Common myeloid progenitor, CD34-positive (primary cell): ENCODE measurements at places on chromosomes 7 and 10.
A peak's percentile ranks its signal among the peaks of the same experiment; 100 is the strongest.

GRCh38 chr10:118966850-118967125, 62.7 kb upstream of the NANOS1 start:
- DNase-seq: no peak

GRCh38 chr10:11208908-11209829, 191.5 kb downstream of the CELF2 start:
- DNase-seq: peak; percentile 70

- no peak for DNase-seq
These were observed 29.5 kb downstream of the CLDN12 start for GRCh38 chr7:90432752-90433151.

GRCh38 chr7:2971914-2972834, 71.5 kb downstream of the CARD11 start:
- DNase-seq: peak; percentile 82

- DNase-seq: no peak
These were observed 11.4 kb upstream of the AKR1D1 start for GRCh38 chr7:138064856-138065357.

GRCh38 chr7:69656890-69657289, 58.6 kb downstream of the AUTS2 start:
- DNase-seq: no peak

- no peak for DNase-seq
These were observed 46.2 kb downstream of the RGS10 start for GRCh38 chr10:119496273-119496672.

DNA sequence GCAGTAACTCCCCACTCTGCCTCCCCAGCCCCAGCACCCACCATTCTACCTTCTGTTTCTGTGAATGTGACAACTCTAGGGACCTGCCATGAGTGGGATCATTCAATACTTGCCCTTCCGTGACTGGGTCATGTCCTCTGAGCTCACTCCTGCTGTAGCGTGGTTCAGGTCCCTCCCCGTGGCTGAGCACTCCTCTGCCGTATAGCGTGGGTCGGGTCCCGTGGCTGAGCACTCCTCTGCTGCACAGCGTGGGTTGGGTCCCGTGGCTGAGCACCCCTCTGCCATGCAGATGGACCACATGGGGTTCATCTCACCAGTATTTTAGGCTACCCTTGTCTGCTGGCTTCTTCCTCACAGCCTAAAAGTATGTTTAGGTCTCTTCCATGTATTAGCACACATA, 43.0 kb downstream of the INSIG1 start:
- no peak for DNase-seq

DNA sequence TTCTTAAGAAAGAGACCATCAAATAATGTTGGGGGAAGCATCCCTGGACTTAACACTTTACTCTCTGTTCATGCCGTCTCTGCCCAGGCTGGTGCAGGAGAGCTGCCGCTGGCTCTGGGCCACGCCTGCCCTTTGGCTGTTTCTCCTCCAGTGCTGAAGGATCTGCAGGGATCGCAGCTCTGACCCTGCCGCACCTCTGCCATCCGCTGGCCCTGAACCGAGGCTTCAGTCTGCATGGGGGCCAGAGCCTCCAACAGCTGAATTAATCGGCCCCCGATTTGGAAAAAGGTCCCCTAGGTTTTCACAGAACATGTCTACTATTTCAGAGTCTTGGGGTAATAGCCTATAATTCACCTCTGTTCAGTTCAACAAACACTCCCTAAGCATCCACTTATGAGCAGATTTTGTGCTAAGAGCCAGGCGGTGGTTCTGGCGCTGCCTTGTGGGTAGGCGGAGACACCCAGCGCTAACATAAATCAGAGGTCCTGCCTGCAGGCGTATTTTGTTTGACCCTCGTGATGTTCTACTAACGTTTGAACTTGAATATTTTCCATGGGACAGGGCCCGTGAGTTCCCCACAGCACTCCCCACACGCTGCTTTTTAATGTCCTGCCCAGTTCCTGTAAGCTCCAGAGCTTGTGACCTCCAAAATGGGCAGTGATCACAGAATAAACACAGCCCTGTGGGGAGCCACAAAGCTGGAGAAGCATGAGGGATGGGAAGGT, 99.0 kb downstream of the DYNC2I1 start:
- no peak for DNase-seq

DNA sequence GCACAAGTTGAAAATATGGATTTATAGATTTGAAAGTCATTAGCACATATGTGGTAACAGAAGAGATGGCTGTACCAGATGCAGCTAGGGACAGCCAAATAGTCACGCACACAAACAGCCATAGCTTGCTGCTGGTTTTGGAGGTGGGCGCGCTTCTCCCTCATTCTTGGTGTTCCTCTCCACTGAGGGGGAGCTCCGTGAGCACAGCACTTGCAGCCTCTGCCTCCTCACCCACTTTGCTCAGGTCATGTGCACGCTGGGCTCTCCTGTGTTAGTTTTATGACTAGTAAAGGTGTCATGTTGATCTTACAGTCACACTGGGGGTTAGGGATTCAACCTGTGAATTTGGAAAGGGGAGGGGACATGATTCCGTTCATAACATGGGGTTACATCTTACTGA, 8.5 kb upstream of the ZNF786 start:
- no peak for DNase-seq

GRCh38 chr10:19764111-19764510, 52.1 kb upstream of the PLXDC2 start:
- DNase-seq: no peak

DNA sequence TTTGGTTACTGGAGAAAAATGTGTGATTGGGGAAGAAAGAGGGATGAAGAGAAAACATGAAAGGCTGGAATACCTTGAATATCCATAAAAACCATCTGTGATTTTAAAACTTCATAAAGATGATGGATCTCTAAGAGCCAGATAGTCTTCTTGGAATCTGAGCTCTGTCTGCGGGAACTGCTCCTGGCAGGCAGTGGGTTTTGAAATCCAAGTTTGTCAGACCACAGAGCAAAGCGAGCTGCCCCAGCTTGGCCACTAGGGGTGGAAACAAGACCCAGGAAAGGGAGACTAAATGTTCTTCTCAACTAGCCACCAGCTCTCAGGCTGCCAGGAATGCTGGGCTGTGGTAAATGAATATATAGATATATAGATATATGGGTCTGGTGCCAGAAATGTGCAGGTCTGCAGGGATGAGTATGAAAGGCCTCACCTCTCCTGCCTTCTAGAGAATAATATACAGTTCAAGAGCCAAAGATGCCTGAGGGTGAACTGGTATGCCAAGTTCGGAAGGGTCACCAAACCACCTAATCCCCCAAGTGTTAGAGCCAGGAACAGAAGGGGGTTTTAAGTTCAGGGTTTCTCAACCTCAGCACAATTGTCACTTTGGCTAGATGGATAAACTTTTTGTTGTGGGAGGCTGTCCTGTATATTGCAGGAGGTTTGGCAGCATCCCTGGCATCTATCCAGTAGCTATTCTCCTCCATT, 208.8 kb downstream of the KCNMA1 start:
- DNase-seq: no peak

DNA sequence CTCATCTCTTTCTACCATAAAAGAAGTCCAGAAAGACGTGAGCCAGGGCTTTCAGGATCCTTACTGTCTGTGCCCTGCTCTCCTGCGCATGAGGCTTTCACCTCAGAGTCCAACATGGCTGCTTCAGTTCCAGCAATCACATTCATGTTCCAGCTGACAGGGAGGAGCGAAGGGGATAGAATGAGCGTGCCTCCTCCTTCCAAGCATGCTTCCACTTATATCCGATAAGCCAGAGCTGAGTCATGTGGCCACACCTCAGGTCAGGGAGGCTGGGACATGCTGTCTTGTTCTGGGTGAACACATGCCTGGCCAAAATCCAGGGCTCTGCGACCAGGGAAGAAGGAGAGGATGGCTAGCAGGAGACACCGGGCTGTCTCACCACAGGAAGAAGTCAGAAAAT, 248.2 kb downstream of the SKAP2 start:
- DNase-seq: no peak

DNA sequence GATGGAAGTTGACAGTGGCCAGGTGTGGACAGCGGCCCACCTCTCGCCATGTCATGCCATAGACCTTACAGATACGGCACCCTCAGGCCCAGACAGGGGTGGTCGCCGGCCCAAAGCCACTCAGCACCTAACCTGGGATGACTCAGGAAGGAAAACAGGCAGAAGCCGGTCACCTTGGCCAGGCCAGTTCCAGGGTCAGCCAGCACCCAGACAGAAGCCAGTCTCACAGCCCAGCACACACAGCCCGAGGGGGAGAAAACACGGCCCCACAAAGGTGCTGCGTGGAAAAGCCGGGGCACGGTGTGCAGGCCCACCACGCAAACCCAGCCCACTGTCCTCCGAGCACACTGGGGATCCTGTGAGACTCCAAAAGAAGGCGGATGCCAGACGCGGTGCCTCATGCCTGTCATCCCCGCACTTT, 95.2 kb upstream of the DNAAF5 start:
- DNase-seq: no peak

- DNase-seq: no peak
These were observed 68.3 kb downstream of the AKR1E2 start for GRCh38 chr10:4894335-4894734.

GRCh38 chr7:43112941-43113621, 634 bp downstream of the HECW1 start:
- DNase-seq: peak; percentile 16

DNA sequence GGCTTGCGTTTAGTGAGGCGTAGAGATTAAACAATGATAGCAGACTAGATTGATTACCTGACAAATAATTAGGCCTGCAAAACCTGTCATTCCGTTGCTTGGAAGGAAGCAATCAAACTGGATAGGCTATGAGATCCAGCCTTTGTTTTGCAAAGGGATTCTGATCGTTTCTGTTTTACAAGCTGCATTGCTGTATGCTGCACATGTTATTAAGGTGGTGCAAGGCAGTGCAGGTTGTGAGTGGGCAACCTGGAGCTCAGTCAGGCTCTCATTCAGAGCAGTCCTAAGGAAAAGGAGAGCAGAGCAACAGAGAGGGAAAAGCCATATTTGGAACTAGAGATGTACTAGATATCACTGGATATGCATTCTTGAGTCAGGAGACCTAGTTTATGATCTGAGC, 6.9 kb upstream of the NOBOX start:
- DNase-seq: no peak

DNA sequence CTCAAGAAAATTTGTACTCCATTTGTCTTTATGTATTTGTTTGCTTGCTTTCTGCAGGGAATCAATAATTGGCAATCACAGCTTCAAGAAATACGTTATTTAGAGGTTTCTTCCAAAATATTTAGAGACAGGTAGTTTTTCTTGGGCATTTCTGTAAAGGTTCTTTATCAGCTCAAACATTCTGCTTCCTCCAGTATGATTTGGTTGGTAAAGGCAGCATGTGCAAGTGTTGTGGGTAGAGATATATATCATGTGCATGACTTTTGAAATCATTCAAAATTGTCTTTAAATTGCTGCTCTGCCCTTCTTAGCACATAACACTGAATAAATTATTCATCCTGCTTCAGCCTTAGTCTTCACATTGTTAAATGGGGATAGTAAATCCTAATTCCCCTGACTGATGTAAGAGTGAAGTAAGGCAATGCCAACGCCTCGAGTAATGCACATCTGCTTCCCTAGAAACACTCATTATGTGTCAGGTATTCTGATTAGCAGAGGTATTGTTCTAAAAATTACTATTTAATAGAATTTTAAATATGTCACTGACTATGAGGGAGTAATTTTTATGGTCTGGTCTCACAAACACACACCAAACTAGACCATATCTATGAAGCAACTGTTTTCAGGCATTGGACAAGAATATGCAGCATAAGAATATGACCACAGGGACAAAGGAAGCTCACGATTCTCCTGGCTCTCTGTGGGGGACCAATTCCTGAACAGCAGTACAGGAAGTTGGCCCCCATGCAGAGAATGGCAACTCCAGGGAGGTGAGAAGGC, 77.3 kb upstream of the AKR1E2 start:
- DNase-seq: peak; percentile 79

DNA sequence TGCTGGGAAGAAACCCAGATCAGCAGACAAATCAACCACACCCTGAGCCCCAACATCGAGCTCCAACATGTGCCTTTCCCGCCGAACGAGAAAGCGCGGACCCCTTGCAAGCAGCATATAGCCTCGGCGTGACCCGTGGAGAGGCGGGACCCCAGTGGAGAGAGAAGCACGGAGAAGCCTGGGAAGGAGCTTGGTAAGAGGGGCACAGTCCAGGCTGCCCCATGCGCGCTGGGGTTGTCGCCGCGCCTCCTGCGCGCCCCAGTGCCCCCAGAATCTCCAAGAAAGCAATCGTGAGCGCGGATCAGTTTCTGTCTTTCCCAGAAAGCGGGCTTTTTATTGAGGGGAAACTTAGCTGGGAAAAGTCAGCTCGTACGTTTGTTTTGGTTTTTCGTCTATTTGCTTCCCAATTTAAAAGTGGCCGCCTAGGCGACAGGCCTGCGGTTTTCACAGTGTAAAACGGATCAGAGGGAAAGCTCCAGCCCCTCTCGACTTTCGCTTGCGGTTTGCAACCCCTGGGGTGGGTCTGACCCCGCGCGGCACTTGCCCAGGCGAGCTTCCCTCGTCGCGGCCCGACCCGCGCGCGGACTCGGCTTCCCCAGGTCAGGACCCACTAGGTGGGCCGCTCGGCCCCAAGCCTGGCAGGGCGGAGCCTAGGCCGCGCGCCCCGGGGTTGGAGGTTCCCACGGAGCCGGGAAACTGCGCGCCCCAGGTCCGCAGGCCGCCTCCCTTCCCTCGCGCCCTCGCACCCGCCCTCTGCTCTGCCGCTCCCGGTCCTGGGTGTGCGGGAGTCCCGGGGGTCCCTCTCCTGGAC, 31.1 kb downstream of the SKIDA1 start:
- DNase-seq: peak; percentile 64
